HFFc6 (cell line): ENCODE measurements at places on chromosomes 16 and 17. TPM values are rescaled to one million over a fixed set of nuclear protein-coding genes. Genes with fewer than 3 reads are reported as not detected.
A peak's percentile ranks its signal among the peaks of the same experiment; 100 is the strongest.

FA2H gene
- total RNA-seq, result not detected in 2 replicates

P2RX1 gene
- total RNA-seq, result 0.08 TPM in 1 of 3 replicates, not detected in the others

DNA sequence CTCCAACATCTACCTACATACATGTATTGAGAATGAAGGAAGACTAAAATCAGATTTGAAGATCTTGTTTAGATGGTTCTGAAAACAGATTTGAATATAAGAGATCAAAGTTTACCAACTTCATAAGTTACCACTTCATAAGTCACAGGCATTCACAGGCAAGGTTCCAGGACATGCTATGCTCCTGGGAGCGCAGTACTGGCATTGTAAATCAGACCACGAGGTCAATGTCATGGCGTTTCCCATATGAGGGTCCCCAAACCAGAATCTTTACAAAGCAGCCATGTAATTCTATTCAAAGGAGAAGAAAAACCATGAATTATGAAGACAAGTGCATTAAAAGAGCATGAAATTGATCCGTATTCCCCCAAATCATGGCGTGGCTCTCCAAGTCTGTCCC is 3.0 kb downstream of the CDH11 start:
- H3K27ac ChIP-seq, result peak overlapping the region; percentile 95
- peaks cover 44% of the 10 kb centered on the region for H3K36me3 ChIP-seq
- no peak for DNase-seq
- H3K27me3 ChIP-seq, result peaks cover 5% of the 10 kb centered on the region
- peaks cover 58% of the 10 kb centered on the region for H3K4me1 ChIP-seq
- H3K4me3 ChIP-seq, result peak overlapping the region; percentile 96

NAGS gene
- total RNA-seq, result 0.48 to 1.2 TPM (median 1.1 TPM) in 3 replicates

SMIM36 gene
- not detected in 2 replicates for total RNA-seq

DNA sequence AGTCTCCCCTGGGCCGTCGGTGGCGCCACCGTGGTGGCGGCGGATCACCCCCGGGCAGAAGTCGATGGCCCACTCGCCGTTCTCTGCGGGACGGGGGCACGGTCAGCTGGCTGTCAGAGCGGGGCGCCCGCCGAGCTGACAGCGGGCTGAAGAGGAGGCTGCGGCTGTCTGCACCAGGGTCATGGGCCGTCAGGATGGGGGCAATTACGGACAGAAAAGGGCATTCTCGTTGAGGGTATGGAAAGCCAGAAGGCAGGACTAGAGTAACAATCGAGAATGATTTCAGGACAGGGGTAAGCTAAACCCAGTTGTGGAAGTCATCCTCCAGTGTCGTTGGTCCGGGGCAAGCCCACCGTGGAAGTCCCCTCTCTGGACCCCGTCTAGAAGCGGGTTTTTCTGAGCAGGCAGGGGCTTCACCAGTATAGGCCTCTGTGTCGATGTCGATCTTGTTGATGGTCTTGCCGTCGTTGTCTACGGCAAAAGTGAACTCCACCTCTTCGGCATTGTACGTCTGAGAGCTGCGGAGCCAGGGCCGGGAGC is 1.7 kb downstream of the CHRNE start:
- peaks cover 7% of the 10 kb centered on the region for H3K27me3 ChIP-seq
- no peak overlapping the region for H3K4me3 ChIP-seq
- H3K27ac ChIP-seq, result no peak overlapping the region
- H3K4me1 ChIP-seq, result peaks cover 6% of the 10 kb centered on the region; the same call in 1 of the 2 replicates
- no peaks in the 10 kb centered on the region for H3K36me3 ChIP-seq
- no peak for DNase-seq

- H3K4me3 ChIP-seq, result no peak overlapping the region
- no peaks in the 10 kb centered on the region for H3K4me1 ChIP-seq
- no peak overlapping the region for H3K27ac ChIP-seq
- DNase-seq, result no peak
- H3K27me3 ChIP-seq, result no peaks in the 10 kb centered on the region
Observed at GRCh38 chr17:51391982-51392654, 131.8 kb downstream of the UTP18 start.

DNA sequence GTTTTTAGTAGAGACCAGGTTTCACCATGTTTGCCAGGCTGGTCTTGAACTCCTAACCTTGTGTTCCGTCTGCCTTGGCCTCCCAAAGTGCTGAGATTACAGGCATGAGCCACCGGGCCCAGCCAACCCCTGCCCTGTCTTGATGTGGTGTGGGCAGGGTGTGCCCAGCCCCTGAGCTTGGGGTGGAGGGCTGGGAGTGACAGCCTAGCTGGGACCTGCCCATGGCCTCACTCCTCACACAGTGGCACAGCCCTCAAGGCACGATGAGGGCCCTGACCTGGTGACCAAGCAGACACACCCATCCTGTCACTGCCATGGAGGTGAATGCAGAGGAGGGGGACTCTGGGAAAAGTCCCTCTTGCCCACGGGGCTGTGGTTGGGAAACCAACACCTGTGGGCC is 3.0 kb downstream of the IL32 start:
- no peak overlapping the region for H3K27ac ChIP-seq
- no peak for DNase-seq
- no peaks in the 10 kb centered on the region for H3K36me3 ChIP-seq
- peaks cover 9% of the 10 kb centered on the region for H3K4me1 ChIP-seq

DNA sequence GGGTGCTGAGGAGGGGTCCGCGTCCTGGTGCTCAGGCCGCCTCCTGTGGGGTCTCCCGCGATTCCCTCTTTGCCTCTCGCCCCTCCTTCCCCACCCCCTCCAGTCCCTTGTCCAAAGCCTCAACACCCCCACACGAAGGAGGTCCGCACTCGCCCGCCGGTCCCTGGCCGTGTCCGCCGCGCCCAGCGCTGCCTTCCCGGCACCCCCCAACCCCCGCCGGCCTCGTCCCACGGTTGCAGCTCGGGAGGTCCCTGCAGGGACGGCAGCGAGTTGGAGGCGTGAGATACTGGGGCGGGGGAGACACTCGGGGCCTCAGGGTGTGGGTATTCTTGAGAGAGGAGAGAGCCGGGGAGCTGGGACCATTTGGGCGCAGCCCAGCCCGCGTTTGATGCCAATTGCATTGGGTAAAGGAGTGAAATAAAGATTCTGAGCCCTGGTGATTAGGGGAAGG is 468 bp downstream of the FLYWCH2 start:
- H3K4me3 ChIP-seq, result peak overlapping the region; percentile 95
- no peaks in the 10 kb centered on the region; the same call in 1 of the 2 replicates for H3K36me3 ChIP-seq
- H3K27me3 ChIP-seq, result peaks cover 4% of the 10 kb centered on the region
- peak overlapping the region; percentile 90 for H3K27ac ChIP-seq
- peaks cover 15% of the 10 kb centered on the region for H3K4me1 ChIP-seq
- DNase-seq, result no peak

DNA sequence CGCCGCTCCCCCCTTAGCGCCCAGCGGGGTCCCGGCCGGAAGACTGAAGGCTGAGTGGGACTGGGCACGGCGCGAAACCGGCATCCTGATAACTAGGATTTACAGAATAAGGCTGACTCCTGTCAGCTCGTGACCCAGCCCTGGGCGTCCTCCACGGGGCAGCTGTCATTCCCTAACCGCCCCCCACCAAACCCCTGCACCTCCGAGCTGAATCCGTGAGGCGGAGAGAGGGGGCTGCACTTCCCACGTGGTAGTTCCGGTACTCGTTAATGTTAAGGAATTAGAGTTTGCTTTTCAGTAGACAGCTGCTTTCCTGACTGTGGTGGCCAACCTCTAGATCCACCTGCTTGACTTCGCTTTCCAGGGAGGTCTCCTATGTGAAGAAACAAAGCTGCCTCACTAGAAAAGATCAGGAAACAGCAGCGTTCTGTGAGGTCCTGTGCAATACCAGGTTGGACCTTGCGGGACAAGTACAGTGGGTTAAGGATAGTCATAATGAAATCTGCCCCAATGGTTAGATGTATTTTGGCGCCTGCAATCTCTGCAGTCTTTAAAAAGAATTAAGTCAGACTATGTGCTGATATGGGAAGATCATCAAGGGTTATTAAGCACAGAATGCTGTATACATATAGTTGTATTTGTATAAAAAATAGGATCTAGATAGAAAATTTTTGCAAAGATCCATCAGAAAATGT is 1.1 kb upstream of the WBP2 start:
- no peak overlapping the region; the same call in 1 of the 2 replicates for H3K27ac ChIP-seq
- no peak for DNase-seq
- no peak overlapping the region for H3K4me3 ChIP-seq
- H3K27me3 ChIP-seq, result no peaks in the 10 kb centered on the region
- no peaks in the 10 kb centered on the region for H3K36me3 ChIP-seq

CNGB1 gene
- total RNA-seq, result not detected in 3 replicates

GRCh38 chr16:49460786-49461470 is 87.3 kb downstream of the C16orf78 start:
- peaks cover 4% of the 10 kb centered on the region; the same call in 1 of the 2 replicates for H3K36me3 ChIP-seq
- no peak overlapping the region for H3K4me3 ChIP-seq
- H3K27ac ChIP-seq, result no peak overlapping the region
- H3K4me1 ChIP-seq, result no peaks in the 10 kb centered on the region
- DNase-seq, result no peak

TMC5 gene
- total RNA-seq, result not detected in 3 replicates

GRB7 gene
- total RNA-seq, result 0.23 TPM in 1 of 2 replicates, not detected in the other

GRCh38 chr16:78505544-78506366 is 406.3 kb downstream of the WWOX start:
- DNase-seq, result no peak
- H3K36me3 ChIP-seq, result no peaks in the 10 kb centered on the region
- no peaks in the 10 kb centered on the region for H3K27me3 ChIP-seq
- H3K4me3 ChIP-seq, result no peak overlapping the region
- H3K27ac ChIP-seq, result no peak overlapping the region

DNA sequence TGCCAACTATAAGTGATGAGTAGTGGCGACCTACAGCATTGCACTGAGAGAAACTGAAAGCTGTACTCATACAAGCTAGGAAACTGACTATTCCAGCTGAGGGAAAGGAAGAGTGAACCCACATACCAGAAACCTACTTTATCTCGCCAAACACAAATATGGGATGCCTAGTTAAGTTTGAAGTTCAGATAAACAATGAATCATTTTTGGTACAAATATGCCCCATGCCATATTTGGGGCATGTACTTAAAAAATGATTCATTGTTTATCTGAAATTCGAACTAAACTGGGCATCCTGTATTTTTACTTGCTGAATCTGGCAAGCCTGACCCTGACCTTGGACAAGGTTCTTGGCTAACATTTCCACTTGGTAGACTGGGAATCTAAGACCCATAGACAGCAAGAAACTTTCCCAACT is 527.8 kb upstream of the PSMD7 start:
- H3K36me3 ChIP-seq, result no peaks in the 10 kb centered on the region
- no peak overlapping the region for H3K27ac ChIP-seq
- peaks cover 7% of the 10 kb centered on the region; the same call in 1 of the 2 replicates for H3K4me1 ChIP-seq
- no peak overlapping the region for H3K4me3 ChIP-seq
- DNase-seq, result peak; percentile 41

FBXO39 gene
- total RNA-seq, result not detected in 3 replicates

RABEP1 gene
- 43.8 to 44.8 TPM (median 44.1 TPM) in 3 replicates for total RNA-seq
